ENCODE measurements at places on chromosomes 5 and 9. TPM values are rescaled to one million over a fixed set of nuclear protein-coding genes. Genes with fewer than 3 reads are reported as not detected.

TAS2R1 gene
- total RNA-seq = not detected

DNA sequence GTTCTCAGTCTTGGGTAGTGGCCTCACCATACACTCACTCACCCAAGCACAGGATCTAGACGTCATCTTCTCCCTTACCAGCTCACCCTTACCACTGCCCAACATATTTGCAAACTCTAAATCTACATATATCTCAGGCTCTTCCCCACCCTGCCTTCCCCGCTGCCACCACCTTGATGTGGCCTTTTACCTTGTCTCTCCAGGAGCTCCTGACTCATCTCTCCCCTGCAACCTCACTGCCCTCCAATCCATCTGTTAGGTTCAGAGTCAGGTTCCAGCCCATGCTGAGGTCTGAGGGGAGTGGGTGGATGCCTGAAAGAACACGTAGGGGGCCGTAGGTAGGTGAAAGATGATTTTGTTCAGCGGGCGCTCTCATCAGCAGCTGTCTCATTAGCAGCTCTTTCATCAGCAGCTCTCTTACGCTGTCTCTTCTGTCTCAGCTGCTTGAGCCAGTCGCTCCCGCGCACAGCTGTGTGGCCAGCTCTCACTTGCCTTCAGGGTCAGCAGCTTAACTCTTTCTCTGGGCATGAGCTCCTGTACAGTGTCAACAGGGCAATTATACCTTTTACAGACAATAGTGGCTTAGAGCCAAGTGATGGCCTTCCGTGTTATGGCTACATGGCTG lies 23.1 kb upstream of the CKMT2 start:
- DNase-seq = no peak

DNA sequence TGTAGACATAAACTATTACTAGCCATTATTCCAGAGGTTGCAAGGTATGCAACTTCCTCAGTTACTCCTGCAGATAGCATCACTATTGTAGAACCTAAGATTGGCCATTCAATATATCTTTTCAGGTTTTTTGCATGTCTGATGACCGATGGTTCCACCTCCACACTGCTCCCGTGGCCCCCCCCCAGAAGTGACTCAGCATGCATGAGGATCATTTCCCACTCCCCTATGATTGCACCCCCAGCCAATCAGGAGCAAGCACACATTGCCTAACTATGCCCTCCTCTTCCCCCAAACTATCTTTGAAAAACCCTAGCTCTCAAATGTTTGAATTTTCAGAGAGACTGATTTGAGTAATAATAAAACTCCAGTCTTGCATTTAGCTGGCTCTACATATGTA lies 601.4 kb upstream of the TLE4 start:
- no peak for DNase-seq

DNA sequence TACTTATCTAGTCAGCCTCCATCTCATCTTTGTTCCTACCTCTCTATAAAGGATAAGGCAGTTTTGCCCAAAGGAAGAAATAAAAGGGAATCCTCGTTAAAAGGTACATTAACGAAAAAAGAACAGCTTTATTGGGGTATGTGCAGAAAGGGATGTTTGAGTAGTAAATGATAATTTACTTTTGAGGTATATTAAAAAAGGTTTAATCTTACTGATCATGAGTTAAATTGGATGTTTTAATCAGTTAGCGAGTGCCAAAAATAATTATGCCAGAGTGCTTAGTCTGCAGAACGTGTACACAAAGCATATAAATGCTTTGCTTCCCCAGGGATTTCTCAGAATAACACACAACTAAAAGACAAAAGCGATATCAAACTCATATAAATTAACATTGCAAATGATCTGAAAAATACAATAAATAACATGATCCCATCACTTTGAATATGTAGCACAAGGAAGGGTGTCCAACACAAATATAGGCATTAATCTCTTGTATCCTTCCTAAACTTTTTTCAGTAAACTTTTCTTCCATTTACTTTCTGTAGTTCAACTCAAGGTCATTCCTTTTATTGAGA lies 865.0 kb downstream of the NR2F1-AS1 start:
- DNase-seq = no peak

FSD1L gene
- 5.1 TPM for total RNA-seq

DNA sequence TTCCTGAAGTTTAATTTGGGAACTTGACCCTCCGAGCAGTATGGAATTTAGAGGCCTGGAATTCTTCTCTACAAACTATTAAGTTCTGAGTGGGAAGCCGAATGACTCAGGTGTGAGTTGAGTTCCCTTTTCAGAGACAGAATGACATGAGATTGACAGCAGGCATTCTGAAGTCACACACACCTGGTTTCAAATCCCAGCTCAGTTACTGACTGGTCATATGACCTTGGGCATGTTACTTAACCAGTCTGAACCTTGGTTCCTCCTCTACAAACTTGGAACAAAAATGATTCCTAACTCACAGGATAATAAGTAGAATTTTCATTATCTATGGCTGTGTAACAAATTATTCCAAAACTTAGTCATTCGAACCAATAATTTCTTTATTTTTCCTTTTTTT lies 45.5 kb upstream of the GPBP1 start:
- no peak for DNase-seq

DNA sequence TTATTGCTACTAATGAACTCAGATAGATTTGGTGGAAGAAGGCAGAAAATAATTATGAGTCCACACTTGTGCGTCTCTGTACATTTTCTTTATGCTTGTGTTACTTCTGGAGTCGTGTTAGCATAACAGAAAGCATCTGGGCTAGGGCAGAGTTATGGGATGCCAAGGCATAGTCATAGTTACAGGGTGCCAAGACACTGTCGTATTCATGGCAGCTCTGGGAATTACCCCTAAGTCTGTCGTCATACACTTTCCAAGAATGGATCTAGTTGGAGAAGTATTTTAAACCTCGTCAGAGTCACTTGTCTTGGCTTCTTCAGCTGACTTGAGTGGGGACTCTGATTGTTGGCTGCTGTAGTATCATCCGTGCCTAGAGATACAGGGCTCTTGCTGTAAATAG lies 27.7 kb downstream of the CAMK4 start:
- no peak for DNase-seq

SLC6A19 gene
- total RNA-seq = 0.23 TPM

- no peak for DNase-seq
Measured at GRCh38 chr9:130410443-130410842, 34.3 kb upstream of the ASS1 start.

DNA sequence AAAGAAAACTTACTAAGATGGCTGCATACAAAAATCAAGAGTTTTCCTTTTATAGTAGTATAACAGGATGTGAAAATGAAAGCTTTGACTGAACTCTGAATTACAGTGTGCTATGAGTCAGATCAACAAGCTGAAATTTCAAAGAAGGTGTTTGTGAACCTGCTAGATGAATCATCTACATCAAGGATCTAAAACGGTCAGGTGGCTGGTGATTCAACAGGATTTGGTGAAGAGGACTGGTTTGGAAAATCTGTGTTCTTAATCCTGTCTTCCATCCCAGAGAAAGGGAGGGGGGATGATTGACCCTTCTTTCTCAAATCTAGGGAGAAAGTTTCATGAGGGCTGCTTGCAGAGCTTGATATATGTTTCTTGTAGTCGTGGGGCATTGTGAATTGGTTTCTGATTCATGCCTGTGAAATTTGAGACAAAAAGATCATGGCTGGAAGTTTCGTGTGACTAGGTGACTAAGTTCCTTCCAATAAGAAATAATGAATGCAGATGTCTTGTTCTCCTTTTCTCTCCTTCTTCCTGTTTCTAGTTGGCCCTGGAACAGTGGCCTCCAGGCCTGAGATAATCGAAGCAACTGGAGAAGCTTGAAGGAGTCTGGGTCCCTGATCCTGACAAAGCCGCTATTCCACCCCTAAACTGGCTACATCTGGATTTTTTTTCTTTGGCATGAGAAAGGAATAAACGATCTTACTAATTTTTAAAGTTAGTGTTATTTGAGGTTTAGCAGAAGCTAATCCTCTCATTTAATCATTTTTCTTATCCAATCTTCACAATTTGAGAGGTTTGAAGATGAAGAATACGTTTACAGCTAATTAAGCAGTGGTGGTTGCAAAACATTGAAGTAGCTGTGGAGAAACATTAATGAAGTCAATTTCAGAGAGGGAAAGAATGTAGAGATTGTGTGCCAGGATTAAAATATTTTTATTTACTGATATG lies 67.2 kb downstream of the MRPS30 start:
- peak; percentile 92 for DNase-seq

C9orf40 gene
- total RNA-seq = 9.2 TPM

- peak; percentile 15 for DNase-seq
Measured at GRCh38 chr9:77807281-77807683, 159.2 kb upstream of the GNA14 start.

GRCh38 chr5:126544087-126544740 lies 50.8 kb downstream of the ALDH7A1 start:
- peak; percentile 32 for DNase-seq

C5orf22 gene
- total RNA-seq = 39.0 TPM

RMND5B gene
- 40.8 TPM for total RNA-seq

- no peak for DNase-seq
Measured at GRCh38 chr5:164532235-164532900, 1026.9 kb downstream of the MAT2B start.

SH3PXD2B gene
- 39.7 TPM for total RNA-seq

GRCh38 chr9:97529363-97530076 lies 28.1 kb downstream of the TMOD1 start:
- no peak for DNase-seq

ERGIC1 gene
- total RNA-seq = 206 TPM

CA9 gene
- total RNA-seq = 0.31 TPM

DNA sequence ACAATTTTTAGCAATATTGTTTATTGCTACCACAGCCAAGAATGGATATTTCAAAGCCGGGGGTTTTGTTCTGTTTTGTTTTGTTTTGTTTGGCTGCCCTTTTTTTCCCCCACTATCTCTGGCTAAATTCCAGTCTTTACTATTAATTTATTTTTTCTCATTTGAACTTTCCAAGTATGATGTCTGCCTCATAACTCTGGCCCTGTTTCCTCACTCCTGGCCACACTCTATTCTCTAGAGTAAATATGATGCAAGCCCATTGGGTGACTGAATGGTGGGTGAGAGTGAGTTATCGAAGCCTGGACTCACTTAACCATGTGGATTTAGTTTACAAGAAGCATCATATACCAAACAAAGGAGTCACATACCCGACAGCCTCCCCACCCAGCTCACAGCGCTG lies 41.9 kb downstream of the WDR36 start:
- DNase-seq = no peak

FST gene
- 0.51 TPM for total RNA-seq

- no peak for DNase-seq
Measured at GRCh38 chr5:65290677-65291076, 191.0 kb downstream of the ADAMTS6 start.

BARHL1 gene
- total RNA-seq = not detected
